Mucosa of descending colon (tissue), 3 donors: ENCODE measurements at places on chromosomes 12 and 14. TPM values are rescaled to one million over a fixed set of nuclear protein-coding genes. Genes with fewer than 3 reads are reported as not detected.
A peak's percentile ranks its signal among the peaks of the same experiment; 100 is the strongest.

GRCh38 chr14:93042968-93043940 is 72.5 kb downstream of the ITPK1 start:
- peak; percentile 92 for DNase-seq

The FIGNL2 gene
- total RNA-seq, result 0.26 TPM

The NRXN3 gene
- 2.1 TPM for total RNA-seq

The KRT78 gene
- total RNA-seq, result not detected
